BE2C (cell line): ENCODE measurements at places on chromosomes 7 and 10.

- no peak for DNase-seq
Observed at GRCh38 chr10:123891144-123892071, at the start of gene CPXM2. CPXM2 (minus strand) TSS chr10:123891807; CDS start chr10:123891659, 148 bp downstream.

GRCh38 chr10:71584461-71584860 is 135.1 kb downstream of the C10orf105 start:
- DNase-seq = no peak

DNA sequence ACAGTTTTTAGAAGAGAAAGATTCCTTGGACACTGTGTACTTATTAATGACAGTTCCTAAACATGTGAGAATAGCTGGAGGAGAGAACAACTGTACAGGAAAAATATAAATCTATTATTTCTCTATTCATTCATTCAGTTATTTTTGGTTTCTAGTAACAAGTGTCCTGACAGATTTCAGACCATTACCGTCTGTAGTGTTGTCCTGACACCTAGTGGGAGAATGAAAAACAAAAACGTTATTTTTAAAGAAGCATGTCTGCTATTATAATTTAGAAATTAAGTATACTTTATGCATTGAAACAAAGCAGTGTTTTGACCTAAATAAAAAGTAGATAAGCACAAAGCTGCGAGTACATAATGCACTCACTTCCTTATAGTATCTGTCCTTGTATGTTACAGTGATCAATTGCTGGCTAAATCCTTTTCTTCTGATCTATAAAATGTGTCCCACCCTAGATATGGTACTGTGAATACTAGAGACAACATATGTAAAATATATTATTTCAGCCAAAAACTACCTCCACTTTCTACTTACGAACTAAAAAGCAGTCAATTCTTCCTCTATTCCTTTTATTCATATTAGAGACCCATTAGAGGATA is 575.6 kb downstream of the ARL4A start:
- DNase-seq = no peak

DNA sequence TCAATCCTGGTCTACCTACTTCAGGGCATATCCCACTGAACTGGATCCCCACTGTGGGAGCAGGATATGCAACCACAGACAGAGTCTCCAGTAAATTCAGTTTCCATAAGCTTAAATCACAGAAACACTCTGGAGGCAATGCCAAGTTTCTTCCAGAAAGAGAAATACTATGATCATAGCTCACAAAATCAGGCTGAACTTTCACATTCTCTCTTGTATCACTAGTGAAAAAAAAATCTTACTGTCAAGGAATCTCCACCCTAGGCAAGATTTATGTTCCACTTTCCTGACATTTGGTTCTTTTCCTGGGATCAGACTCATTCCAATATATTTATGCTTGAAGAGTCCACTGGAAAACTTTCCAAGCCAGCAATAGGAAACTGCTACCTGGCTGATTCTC is 749.0 kb downstream of the SUGCT start:
- no peak for DNase-seq

- DNase-seq = no peak
Observed at GRCh38 chr7:132446666-132447278, 129.5 kb downstream of the PLXNA4 start.

DNA sequence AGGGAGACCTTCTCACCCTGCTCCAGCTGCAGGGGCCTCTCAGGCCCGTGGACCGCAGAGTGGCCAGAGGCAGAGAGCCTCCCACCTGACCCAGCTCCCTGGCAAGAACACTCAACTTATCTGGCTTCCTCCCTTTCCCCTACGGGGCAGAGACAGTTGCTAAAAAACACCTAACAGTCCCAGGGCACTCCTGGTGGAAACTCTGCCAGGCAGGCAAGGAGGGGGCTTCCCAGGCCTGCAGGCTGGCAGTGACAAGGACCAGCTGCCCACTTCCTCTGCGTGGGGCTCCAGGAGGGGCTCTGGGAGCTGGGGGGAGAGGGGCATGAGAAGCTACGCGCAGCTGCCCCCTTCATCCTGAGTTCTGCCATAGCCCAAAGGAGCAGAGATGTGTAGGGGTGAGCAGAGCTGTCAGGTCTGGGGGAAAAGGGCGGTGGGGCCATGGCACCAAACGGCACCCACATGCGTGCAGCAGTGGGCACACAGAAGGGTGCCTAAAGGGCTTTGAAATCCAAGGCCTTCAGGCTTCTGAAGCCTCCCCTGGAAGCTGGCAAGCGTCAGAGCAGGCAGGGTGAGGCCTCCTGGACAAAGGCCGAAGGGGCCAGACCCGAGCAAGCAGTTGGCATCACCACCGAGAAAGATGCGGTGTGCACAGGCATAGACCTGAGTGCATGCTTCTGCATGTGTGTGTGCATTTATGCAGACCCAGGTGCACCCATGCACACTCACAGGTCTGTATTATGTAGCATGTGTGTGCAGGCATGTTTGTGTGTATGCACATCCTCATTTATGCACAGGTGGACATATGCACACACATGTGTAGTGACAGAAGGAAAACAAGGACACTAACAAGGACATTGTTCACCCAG is 14.4 kb downstream of the SPOCK2 start:
- DNase-seq = no peak

GRCh38 chr10:50417886-50418830 is 166.8 kb upstream of the ASAH2 start:
- peak; percentile 23 for DNase-seq

DNA sequence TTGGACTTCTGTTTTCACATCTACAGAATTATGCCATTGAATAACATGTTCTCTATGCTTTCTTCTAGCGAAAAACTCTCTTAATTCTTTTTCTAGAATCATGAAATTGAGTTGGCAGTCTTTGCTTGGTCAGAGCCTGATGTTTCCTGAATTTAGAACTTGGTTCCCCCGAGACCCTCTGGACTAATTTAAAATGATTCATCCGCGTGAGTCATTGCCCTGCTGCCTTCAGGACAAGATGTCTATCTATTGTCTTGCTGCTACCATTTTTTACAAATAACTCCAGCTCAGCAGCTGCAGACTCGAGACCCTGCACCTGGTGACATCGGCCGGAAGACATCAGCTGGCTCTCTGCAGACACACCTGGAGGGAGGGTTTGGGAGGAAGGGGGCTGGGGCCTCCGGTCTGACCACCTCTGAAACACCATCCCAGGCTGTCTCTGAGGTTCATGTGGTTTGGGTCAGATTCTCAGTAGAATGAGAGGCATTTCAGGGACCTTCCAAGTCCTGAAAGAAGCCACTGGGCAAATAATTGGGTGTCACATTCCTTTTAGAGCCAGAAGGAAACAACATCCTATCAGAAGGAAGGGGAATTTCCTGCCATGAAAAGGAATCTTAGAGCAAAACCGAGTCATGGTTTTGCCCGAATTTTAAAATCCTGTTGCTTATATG is 20.9 kb upstream of the KLF6 start:
- DNase-seq = peak; percentile 69
